ENCODE measurements at places on chromosomes 7 and 10.

- no peak for DNase-seq
These were observed 241.8 kb downstream of the CREB5 start for GRCh38 chr7:28654110-28654509.

DNA sequence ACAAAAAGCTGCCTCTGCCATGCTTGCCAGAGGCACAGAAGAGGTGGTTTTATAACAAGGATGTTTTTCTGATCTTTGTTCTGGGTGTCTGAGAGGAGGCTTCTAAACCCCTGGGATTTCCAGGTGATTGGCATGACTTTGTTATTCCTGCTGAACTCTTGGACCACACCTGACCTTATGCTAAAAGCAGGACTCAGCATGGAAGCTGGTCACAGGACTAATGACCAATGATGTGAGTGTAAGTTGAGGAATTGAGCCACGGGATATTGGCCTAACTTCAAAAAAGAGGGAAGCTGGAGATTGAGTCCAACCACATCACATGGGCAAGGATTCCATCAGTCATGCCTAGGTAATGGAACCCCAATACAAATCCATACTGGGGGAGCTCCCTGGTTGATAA lies 437.9 kb downstream of the POM121L12 start:
- no peak for DNase-seq

DNA sequence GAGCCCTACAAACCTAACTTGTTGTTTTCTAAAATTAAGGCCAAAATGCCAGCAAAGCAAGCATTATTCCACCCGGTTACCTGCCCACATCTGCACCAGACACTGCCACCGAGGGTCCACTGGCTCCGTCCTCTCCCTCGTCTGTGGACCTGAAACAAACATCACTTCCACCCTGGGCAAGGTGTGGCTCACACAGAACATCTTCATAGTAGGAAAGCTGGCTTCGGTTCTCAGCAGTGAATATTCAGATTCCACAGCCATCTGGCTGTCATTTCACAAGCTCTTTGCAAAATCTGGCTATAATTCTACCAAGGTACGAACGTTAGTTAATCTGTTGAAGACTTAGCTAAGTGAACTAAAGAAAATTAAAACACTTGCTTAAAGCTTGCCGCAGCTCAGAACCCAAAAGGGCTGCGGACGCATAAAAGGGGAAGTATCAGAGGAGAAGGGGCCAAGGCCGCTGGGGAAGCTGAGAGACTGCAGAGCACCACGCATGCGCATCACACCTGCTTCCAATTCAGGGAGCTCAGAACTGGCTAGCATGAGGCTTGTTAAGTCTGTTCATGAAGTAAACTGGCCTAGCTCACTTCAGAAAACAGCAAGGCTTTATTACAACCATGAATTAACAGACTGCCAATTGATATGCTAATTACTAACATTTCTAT lies 46.1 kb downstream of the PTPRN2 start:
- no peak for DNase-seq

GRCh38 chr10:75294866-75295701 lies 59.3 kb upstream of the COMTD1 start:
- DNase-seq = peak; percentile 94

- DNase-seq = no peak
These were observed 6.3 kb downstream of the SMURF1 start for GRCh38 chr7:99137411-99138180.

DNA sequence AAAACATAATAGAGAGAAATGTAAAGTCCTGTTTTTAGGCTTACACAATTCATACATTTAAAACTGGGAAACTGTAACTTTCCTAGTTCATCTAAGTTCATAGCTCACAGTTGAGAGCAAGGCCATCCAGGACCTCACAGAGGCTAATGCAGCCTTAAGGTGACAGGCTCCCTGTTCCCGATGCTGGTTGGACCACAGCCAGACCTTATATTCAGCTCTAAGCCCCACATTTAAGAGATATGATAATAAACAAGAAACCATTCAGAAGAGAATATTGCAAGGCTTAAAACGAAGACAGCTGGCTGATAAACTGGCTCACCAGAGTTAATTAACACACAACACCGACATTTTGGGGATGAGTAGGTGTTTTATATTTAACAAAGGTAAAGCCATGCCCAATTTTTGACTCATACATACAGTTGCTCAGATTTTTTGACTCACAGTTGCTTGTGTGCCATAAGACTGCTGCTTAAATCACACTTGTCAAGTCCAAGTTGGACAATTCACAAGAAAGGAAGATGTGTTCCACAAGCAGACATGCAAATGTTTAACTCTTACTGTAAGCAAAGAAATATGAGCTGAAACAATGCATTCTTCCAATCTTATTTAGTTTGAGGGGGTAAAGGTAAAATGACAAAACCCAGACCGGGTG lies 41.1 kb upstream of the TMEM213 start:
- DNase-seq = no peak

- no peak for DNase-seq
These were observed 52.5 kb downstream of the LAMB4 start for GRCh38 chr7:108077709-108078108.

DNA sequence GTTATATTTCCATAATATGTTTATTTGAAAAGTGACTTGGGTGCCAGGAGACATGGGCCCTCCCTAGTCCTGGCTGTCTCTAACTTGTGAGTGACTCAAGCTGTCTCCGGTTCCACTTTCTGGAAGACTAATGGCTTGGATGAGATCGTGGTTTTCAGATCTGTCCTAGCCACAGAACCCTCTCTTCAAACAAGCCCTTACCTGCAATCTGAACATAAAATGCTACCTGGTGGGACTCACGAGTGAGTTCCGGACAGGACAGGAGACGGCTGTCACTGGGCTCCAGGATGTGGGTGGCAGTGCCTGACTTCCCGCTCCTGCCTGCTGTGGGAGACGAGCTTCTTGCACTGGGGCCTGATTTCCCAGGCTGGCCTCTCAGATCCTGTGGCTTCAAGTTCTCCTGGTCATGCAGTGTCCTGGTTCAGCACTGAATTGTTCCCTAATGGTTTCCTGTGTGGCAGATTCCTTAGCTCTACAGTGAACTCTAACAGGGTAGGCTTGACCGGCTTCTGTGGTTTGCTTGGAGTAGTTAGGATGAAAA lies 26.0 kb upstream of the PFKFB3 start:
- DNase-seq = no peak

- DNase-seq = no peak
These were observed 81.0 kb downstream of the MYL10 start for GRCh38 chr7:101547916-101548661.

All from prostate gland (tissue), 2 donors.